ENCODE measurements at places on chromosomes 4 and X.

DNA sequence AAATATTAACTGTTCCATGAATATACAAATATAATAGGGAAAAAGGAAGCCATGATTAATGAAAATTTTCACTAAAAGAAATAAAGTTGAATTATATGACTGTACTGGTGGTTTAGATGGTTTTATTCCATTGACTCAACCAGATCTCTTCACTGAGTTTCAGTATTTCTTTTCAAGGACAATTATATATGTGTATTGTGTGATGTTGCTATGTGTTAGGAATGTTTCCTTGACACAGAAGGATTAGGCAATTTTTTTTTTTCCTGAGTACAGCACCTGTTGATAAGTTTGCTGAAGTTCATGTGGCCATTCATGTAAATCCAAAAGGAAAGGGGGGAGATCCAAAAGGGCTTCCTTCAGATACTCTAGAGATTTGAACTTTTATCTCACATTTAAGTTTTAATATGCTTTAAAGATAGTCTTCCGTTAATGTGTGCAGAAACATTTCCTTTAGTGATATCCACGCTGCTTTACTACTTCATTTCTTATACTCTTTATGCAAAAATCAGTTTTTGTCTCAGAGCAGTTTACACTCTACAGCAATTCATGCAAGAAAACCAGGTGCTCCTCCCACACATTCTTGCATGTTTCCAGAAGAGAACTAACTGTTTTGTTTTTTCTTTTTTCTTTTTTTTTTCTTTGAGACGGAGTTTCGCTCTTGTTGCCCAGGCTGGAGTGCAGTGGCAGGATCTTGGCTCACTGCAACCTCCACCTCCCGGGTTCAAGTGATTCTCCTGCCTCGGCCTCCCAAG is 249.1 kb downstream of the RPA4 start:
- no peak for ATAC-seq

GRCh38 chrX:8273451-8273895 is 102.4 kb upstream of the VCX2 start:
- ATAC-seq: no peak

GRCh38 chr4:65202853-65203236 is 467.4 kb downstream of the EPHA5 start:
- ATAC-seq: no peak

- no peak for ATAC-seq
These were observed 200.3 kb downstream of the ANTXR2 start for GRCh38 chr4:79872738-79873137.

- peak; percentile 58 for ATAC-seq
These were observed 91.7 kb upstream of the CXorf66 start for GRCh38 chrX:140057001-140057411.

DNA sequence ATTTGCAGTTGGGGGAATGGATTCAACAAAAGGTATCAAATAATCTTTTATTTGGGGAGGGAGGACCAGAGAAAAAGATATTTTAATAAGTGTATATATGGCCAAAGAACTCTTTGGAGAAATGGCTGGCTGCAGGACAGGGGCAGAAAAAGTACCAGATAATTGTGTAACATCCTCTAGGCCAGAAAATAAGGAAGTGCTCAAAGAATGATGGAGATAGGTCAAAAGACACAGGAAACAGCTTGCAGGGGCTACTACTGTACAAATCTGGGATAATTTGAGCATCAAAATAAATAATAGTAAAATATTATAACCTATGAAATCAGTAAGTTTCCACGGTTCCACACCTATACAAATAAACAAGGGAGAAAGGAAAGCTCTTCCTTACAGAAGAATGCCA is 34.8 kb downstream of the KLHL5 start:
- ATAC-seq: no peak

DNA sequence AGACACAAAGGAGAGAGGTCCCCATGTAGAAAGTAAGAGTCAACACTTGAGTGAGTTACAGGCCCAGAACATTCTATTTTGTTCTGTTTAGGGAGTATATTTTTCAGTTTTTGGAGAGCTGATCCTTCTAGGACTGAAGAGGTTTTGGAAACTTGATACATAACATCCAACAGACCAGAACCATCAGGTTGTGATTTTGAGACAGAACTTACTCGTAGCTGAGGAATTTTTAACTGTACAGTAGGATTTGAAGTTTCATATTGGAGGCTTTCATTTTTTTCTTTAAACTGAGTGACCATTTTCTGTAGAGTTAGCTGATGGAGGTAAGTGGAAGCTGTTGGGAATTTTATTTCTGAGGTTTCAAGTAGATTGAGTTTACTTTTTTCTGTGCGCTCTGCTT is 73.3 kb downstream of the NCAPG start:
- ATAC-seq: no peak

DNA sequence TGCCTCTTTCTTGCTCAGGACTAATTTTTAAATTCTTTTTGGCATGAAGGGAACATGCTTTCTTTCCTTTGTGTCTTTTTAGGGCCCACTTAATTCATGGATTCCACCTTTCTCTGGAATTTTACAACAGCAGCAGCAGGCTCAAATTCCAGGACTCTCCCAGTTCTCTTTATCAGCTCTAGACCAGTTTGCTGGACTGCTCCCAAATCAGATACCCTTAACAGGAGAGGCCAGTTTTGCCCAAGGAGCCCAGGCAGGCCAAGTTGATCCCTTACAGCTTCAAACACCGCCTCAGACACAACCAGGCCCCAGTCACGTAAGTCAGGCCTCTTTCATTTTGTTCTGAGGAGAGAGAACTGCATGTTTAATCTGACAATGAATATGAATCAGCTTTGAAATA is 2.3 kb downstream of the ODAM start:
- no peak for ATAC-seq

GRCh38 chrX:49251325-49251724 is 13.2 kb downstream of the FOXP3 start:
- ATAC-seq: no peak

DNA sequence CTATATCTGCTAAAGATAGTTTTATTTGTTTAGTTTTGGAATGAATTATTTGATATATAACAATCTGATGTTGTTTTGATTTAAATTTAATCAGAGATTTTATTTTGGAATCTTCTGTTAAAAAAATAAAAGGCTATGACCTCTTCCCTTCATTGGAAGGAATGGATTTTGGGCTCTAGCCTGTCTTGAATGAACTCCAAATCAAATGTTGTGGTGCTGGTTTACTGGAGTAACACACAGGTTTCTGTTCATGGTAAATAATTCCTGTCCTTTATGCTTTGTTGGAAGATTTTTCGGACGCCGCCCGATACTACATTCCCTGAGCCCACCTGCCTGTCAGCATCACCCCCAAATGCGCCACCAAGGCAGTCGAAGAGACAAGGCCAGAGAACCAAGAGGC is 291.1 kb downstream of the ARHGAP10 start:
- no peak for ATAC-seq

DNA sequence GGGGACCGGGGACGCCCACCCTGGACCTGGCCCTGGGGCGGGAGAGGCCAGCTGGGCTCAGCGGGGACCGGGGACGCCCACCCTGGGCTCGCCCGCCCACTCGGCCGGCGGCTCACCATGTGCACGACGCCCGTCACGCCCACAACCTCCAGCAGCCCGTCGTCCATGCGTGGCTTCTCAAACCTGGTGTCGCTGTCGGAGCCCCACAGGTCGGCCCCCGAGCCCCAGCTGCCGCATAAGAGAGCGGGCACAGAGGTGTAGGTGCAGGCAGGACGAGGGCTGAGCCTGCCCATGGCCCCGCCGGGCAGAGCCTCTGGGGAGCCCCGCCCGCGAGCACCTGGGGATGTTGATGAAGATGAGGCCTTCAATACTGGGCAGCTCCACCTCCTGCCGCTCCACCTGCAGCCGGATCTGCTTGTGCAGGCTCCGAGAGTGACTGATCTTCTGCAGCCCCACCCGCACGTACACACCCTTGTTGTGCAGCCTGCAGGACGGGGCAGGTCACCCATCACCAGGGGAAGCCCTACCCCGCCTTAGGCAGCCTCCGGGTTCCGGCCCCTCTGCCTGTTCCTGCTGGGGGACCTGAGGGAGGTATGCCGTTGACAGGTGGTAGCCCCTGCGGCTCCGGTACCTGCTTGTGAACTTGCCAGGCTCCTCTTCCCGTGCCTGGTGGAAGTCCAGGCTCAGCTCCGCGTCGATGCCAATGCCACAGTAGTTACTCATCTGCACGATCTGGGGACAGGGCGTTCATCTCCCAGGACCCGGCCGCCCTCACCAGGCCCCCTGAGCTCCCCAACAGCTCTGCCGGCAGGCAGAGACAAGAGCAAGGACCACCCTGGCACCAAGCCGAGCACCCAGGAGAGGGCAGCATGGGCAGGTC is 11.8 kb downstream of the DGKQ start:
- no peak for ATAC-seq

DNA sequence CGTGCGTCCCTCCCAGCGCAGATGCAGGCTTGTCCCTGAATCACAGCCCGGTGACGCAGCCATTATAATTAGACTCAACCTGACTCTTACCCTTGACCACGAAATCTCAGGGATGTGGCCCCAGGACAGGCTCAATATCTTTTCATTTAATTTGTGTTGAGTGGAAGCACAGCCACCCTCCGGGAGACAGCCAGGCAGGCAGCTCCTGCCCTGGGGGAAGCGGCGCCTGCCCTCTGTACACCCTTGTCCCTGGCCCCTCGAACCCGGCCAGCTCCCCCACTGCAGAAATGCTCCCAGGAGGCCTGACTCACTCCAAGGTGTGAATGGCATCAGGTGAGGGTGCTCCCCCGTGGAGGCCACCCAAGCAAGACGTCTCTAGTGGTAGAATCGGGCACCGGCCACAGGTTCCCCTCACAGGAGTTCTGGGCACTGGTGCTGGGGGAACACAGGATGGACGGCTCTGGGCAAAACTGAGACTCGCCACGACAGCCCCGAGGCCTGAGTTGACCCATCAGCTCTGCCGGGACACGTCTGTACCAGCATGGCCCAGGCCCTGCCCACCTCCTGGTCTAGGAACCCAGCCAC is 2.7 kb downstream of the CPLX1 start:
- no peak for ATAC-seq

DNA sequence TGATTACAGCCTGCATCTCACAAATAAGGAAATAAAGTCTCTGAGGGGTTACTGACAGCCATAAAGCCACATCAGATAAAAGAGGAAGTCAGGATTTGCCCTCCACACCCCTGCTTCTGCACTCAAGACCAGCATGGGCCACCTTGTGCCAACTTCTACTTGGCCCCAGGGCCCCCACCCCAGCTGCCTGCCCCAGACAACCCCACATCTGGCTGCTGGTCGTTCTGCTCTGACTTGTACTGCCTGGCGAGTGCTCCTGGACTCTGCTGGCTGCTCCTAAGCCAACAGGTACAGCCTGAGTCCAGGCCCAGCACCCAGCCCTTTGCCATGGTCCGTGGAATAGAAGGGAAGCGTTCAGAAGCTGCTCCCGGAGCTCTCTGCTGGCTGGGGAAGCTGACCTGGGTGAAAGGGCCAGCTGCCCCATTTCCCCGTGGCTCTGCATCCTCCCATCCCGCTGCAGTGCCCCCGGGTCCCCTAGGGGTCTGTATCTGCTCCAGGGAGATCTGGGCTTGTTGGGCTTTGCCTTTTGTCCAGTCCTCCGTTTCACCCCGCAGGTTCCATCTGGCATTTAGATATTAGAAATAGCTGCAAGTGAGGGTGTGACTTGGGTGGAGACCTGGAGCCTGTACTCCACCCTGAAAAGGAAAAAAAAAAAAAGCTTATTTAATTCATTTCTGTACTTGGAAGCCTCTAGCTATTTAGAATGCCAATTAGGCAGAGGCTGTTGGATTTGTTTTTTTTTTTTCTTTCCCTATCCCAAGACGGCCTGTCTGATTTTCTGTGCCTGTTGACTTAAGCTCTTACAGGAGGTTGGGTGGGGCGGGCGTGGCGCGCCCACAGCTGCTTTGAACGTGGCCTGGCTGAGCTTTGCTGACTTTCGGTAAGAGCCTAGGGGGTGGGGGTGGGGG is 194.7 kb downstream of the PTTG2 start:
- ATAC-seq: peak; percentile 54

DNA sequence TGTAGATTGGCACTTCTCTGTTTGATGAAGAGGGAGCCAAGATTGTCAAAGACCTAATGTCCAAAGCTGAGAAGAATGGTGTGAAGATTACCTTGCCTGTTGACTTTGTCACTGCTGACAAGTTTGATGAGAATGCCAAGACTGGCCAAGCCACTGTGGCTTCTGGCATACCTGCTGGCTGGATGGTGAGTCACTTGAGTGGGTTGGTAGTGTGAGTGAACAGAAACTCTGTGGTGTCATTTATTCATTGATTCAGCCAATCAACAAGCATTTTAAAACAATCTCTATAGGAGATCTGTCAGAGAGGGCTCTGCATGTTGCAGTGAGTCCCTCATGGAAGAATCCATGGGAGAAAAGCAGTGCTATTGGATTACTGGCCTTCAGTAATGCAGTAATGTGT is 16.3 kb downstream of the TAF9B start:
- ATAC-seq: peak; percentile 94

- ATAC-seq: no peak
These were observed 207.0 kb downstream of the NSUN7 start for GRCh38 chr4:40956721-40957255.

DNA sequence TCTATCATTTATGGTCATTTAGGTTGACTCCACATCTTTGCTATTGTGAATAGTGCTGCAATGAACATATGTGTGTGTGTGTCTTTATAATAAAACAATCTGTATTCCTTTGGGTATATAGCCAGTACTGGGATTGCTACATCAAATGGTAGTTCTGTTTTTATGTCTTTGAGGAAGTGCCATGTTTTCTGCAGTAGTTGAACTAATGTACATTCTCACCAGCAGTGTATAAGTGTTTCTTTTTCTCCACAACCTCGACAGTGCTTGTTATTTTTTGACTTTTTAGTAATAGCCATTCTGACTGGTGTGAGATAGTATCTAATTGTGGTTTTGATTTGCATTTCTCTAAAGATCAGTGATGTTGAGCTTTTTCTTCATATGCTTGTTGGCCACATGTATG is 80.5 kb downstream of the ARHGAP6 start:
- ATAC-seq: no peak

DNA sequence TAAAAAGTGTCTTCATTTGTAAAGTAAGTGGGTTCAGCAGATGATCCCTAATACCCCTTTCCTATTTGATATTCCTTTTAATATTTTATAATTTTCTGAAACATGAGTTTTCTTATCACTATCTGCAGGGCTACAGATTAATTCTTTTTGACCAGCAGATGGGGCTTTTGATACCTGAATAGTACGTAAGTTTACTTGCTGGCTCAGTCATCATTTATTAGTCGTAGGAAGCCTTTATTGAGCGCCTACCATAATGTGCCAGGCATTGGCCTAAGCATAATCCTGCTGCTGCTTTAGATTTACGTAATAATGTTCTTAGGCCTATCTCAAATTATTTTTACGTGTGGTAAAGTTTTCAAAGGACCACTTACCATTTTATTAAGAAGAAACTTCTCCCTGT is 33.1 kb downstream of the OSTC start:
- no peak for ATAC-seq

GRCh38 chr4:185771711-185772390 is 40.1 kb downstream of the SORBS2 start:
- ATAC-seq: no peak

DNA sequence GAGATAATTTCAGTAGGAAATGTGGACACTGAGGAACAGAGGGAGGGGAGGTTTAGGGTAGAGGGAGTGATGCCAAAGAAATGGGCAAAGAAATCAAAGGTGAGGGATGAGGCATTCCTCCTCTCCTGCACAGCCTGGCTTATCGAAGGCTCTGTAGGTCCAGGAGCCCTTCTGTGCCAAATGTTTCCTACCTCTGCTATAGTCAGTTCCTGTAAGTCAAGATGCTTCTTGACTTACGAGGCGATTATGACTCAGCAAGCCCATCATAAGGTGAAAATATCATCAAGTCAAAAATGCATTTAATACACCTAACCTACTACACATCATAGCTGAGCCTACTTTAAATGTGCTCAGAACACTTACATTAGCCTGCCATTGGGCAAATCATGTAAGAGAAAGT is 60.0 kb upstream of the ARHGAP24 start:
- no peak for ATAC-seq

Measured in activated T-helper 17 cell treated with anti-CD3 and anti-CD28 coated beads, Interleukin-2, amount 50 U/mL, for 72 hours (primary cell).